Stimulated activated CD4-positive, alpha-beta T cell treated with anti-CD3 and anti-CD28 coated beads, Interleukin-1b, Interleukin-23, amount 100 ng/mL, for 24 hours (primary cell): ENCODE measurements at places on chromosomes 6 and 20.

GRCh38 chr6:156068881-156069280 is 613.2 kb upstream of the NOX3 start:
- no peak for DNase-seq

DNA sequence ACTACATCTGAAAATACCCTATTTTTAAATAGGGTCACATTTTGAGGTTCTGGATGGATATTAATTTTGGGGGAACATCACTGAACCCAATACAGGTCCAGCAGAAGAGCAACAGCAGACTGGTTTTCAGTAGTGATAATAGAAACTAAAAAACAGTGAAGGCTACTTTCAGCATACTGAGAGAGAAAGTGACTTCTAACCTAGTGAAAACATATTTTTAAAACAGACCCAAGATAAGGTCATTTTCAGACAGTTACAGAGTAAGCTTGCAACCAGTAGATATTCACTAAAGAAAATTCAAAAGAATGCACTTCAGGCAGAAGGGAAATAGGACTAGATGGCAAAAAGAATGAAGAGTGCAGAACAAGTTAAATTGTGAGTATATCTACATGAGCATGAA is 42.0 kb upstream of the TMEM244 start:
- DNase-seq, result no peak

DNA sequence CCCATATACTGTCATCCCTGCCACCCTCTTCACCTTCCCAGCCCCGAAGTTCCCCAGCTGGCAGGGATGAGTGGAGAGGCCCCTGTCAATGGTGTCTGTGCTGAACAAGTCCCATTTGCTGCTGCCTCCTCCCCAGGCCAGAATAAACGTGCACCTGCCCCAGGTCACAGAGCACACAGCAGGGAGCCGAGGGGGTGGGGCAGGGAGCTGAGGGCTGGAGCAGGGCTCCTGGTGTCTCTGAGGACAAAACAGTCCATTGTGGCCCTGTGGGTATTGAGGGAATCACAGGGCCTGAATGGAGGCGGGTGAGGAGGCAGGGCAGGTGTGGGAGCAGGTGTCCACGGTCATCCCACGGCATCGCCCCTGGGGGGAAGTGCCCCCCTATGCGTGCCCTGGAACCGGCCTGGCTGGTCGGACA is 55.8 kb downstream of the SNAI1 start:
- no peak for DNase-seq

- DNase-seq, result no peak
Measured at GRCh38 chr6:126665551-126665950, 325.6 kb downstream of the CENPW start.
